ENCODE measurements at places on chromosomes 11 and 22. TPM values are rescaled to one million over a fixed set of nuclear protein-coding genes. Genes with fewer than 3 reads are reported as not detected.

Gene SPTBN2
- 71.4 TPM for total RNA-seq

Gene CARD10
- total RNA-seq: 14.6 TPM

Gene OOSP2
- total RNA-seq: not detected

Gene NAP1L4
- 190 TPM for total RNA-seq

Gene LRRC75B
- total RNA-seq: 10.9 TPM

Gene MPEG1
- total RNA-seq: not detected

Gene MYO7A
- total RNA-seq: 2.4 TPM

Gene C11orf21
- total RNA-seq: not detected

Gene OR6T1
- not detected for total RNA-seq

Gene HBB
- total RNA-seq: not detected

Gene TBX10
- not detected for total RNA-seq

Gene LGR4
- total RNA-seq: 61.7 TPM

Gene SESN3
- 29.8 TPM for total RNA-seq

Gene POU2AF1
- total RNA-seq: not detected
